ENCODE measurements at places on chromosomes 5 and 9.

DNA sequence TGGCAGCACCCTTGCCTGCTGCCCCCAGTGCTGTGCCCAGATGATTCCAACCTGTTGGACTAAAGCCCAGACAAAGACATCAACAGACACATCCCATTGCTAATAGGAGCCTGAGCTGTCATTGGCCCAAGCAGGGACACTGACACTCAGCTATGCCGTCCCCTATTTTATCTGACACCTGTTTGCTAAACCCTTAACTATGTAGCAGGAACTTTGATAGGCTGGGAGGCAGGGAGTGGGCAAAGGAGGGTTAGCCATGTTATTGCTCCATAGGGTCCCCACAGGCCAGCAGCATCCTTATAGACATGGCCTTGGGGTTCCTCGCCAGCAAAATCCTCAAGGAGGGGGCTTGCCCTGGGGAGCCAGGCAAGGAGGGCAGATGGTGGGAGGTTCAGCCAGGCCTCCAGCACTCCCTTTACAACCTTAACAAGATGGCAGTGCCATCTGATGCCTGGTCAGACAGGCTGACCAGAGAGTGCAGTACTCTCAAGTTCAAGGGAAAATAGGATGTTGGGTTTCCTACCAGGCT is 50.4 kb upstream of the CDKN2AIPNL start:
- DNase-seq = no peak

DNA sequence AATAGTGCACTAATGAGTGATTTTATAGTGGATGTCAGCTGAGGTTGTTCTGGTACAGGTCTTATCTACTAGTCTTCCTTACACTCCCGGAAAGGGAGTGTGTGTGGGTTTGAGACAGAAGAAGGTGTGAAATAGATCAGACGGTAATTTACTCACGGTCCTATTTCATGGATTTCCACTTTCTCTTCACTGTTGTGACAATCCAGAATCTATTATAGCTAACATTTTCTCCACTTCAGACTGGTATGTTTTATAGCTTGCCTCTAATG is 7.0 kb upstream of the C9 start:
- no peak for DNase-seq

GRCh38 chr5:112077180-112077579 is 320.2 kb upstream of the NREP start:
- no peak for DNase-seq

GRCh38 chr5:129687941-129688340 is 60.0 kb upstream of the MINAR2 start:
- no peak for DNase-seq

DNA sequence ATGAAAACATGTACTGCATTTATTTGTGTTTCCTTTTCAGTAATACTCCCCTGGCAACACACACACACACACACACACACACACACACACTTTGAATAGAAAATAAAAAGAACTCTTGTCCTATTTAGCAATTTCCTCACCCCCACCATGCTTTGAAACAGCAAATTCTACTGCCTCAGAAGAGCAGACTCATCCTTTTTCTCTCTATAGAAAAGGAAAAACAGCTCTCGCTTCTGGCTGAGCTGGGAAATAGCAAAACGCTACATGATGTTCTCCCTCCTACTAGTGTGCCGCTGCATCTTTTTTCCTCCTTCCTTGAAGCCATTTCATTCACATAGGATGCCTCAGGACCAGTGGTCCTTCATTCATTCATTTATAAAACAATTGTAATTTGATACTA is 453.6 kb downstream of the CSNK1G3 start:
- no peak for DNase-seq

DNA sequence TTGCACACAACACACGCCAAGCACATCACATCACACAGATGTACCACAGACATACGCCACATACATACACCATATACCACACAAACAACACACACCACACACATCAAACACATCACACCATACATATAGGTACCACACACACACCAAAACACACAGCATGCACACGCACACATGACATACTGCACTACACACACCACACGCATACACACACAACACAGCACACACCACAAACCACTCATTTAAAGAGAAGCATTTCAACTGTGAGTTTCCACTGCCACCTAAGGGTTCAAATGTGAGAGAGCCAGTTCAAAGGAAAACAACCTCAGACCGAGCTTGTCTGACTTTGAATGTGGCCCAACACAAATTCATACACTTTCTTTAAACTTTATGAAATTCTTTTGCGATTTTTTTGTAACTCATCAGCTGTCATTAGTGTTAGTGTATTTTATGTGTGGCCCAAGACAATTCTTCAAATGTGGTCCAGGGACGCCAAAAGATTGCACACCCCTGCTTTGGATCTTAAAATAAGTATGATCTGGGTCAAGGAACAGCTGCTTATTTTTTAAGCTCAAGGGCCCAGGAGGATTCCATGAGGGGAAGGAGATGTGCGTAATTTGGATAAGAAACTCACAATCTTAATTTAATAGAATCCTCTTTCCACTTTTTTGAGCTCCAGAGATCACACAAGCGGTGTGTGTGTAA is 494.6 kb downstream of the GADD45G start:
- peak; percentile 36 for DNase-seq

Data from foreskin keratinocyte (primary cell).